Stimulated activated CD8-positive, alpha-beta memory T cell treated with anti-CD3 and anti-CD28 coated beads, Interleukin-4, amount 100 ng/mL, for 1 hour (primary cell): ENCODE measurements at places on chromosomes 5 and 9.

- DNase-seq = peak; percentile 26
Measured at GRCh38 chr9:38160613-38161215, 91.7 kb upstream of the SHB start.

DNA sequence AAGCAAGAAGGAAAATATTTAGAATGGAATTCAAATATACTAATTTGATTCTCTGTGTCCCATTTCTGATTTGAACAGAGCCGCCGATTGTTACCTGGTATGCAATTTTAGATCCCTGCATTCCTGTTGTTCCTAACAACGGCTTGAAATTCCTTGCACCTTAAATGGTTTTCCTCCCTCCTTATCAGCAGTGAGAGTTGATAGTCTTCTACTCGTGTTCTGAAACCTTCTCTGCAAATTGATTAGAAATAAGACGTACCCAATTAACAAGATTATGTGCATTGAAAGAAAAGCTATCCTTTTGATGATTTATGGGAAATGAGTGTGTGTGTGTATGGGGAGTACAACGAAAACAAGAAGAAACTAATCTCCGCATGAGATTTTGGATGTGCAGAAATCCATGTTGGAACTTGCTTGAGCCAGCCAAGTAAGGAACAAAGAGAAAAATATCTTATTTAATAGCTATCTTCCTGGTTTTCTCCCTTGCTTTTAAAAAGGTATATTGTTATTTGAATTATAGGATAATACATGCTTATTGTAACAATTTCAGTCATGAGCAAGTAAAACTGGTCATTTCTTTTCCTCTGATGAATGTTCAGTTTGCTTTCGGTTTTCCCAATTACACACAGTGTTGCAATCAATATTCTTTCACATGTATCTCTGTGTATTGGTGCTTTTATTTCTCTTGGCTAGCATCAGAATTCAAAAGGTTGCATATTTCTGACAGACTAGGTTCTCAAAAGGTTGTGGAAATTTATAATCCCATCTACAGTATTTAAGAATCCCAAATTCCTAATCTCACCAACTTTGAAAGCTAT lies 211.1 kb upstream of the ACTBL2 start:
- DNase-seq = no peak

DNA sequence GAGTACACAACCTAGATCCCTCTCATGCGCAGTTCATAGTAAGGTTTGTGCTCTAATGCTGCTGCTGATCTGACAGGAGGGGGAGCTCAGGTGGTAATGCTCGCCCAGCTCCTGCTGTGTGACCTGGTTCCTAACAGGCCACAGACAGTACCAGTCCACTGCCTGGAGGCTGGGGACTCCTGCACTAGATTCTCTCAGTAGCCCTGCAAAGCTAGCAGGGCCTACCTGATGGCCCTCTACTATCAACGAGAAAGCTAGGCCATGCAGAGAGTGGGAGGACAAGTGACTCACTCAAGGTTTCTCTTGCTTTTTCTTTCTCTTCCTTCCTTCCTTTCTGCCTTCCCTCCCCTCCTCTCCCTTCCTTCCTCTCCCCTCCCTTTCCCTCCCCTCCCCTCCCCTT lies 55.1 kb upstream of the TEX48 start:
- no peak for DNase-seq

- DNase-seq = no peak
Measured at GRCh38 chr9:79562749-79563386, 8.9 kb upstream of the TLE4 start.
